Gastroesophageal sphincter (tissue), 4 donors: ENCODE measurements at places on chromosomes 12 and 14. TPM values are rescaled to one million over a fixed set of nuclear protein-coding genes. Genes with fewer than 3 reads are reported as not detected.

- no peak for ATAC-seq
These were observed 222.3 kb upstream of the NAV3 start for GRCh38 chr12:77608271-77608824.

DNA sequence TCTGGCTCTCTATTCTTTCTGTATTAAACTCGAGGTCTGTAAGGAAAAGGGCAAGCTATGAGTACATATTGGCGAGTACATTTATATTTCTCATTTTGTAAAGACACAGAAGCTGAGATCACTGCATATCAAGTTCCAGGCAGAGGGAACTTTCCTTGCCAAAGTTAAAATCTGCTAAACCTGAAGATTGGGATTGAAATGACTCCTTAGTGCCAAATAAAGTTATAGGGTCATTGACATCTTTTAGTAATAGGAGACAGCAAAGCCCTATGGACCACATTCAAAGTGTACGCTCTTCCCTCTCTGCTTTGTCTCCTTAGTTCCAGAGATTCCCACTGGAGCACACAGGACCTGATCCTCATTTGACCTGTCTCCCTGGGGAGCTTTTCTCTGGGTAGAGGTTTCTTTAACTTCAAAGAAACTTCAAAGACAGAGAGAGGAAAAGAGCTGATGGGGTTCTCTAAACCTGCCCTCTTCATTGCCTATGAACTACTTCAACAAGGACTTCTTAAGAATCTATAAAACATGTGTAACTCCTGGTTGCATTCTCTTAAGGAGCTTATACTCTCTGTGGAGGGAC lies 42.6 kb upstream of the PTPRR start:
- no peak for ATAC-seq

DNA sequence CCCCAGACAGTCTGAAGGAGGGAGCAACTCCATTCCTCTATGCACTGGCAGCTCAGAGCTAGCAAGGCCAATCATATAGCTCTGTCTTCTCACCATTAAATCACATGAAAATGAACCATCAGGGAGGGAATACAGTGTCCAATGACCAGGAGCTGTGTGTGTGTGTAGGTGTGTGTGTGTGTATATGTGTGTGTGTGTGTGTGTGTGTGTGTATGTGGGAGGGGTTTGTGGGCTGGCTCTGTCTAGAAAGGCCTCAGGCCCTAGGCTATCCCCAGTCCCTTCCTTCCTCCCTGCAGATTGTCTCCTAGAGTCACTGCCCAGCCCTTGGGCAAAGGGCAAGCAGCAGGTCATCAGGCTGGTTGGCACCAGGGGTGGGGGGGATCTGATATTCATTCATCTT lies 5.7 kb upstream of the SUSD6 start:
- ATAC-seq = no peak

DNA sequence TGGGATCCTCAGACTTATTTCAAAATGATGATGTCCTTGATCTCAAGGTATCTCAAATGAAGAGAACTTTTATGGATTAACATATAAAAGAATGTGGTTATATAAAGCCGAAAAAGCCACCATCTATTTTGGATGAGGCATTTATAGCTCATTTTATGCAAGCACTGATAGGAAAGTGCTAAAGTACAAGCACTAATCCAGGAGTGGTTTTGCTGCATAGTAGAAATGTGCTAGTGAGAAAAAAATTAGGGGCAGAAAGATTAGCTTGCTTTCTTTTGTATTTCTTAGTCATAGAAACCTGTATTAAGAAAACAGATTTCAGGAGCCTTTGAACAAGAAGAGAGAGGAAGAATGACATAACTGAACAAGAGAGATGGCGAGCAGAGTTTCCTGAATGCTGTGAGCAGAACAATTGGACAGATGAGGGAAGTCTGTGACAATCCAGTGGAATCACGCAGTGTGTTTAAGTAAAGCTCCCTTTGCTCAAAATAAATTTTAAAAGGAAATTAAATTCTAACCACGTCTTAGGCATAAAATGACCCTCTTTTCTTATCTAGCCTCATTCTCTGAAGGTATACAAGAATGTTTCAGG lies 238.2 kb upstream of the NOVA1 start:
- no peak for ATAC-seq

- no peak for ATAC-seq
These were observed 99.8 kb downstream of the DAD1 start for GRCh38 chr14:22489244-22489545.

DNA sequence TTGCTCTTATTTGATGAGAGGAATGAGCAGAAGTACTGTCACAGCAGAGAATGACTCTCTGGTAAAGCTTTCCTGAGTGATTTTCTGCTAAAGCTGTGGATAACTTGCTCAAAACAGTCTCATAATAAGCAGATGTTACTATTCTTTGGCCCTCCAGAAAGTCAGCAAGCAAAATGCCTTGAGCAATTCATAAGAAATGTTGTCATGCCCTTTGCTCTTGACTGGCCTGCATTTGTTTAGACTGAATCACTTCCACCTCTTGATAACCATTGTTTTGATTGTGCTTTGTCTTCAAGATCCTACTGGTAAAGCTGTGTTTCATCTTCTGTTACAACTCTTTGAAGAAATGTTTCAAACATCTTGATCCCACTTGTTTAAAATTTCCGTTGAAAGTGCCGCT lies 457.9 kb upstream of the FOXG1 start:
- ATAC-seq = no peak

DNA sequence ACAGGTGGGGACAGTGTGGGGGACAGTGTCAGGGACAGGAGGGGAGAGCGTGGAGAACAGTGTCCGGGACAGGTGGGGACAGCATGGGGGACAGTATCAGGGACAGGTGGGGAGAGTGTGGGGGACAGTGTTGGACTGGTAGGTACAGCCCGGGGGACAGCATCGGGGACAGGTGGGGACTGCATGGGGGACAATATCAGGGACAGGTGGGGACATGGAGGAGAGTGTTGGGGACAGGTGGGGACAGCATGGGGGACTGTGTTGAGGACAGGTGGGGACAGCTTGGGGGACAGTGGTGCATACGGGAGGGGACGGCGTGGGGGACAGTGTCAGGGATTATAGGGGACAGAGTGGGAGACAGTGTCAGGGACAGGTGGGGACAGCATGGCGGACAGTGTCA lies 212.3 kb downstream of the TMEM121 start:
- ATAC-seq = no peak

DNA sequence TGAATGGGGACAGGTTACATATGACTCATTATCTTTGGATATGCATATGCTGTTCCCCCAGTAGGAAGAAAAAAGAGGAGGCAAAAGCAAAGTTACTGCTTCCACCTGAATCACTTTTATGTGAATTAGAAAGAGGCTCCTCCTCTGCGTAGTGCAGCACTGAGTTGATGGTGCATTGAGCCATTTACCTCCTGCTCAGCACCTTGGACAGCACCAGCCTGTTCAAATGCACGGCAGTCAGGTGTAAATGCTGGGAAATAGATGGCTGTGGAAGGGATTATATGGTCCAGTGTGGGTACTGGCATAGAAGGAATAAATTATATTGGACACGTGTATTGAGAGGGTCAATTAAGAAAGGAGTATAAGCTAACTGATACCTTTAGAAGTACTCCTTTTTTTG lies 541.9 kb upstream of the SEL1L start:
- ATAC-seq = no peak

DNA sequence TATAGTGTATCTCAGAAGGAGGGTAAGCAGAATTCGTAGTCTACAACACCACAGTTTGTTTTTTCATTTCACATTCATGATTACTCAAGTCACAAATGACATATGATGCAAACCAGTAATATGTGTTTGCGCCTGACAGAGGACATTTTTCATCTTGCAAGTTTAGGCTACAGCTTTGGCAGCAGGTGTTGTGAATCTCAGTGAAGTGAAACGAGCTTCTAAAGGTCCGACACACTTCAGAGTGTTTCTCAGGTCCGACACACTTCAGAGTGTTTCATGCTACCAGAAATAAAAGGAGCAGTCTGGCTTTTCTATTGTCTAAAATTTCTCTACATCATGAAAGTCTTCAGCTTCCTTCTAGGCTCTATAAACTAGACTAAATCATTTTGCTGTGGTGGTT lies 22.7 kb downstream of the CLEC14A start:
- no peak for ATAC-seq

DNA sequence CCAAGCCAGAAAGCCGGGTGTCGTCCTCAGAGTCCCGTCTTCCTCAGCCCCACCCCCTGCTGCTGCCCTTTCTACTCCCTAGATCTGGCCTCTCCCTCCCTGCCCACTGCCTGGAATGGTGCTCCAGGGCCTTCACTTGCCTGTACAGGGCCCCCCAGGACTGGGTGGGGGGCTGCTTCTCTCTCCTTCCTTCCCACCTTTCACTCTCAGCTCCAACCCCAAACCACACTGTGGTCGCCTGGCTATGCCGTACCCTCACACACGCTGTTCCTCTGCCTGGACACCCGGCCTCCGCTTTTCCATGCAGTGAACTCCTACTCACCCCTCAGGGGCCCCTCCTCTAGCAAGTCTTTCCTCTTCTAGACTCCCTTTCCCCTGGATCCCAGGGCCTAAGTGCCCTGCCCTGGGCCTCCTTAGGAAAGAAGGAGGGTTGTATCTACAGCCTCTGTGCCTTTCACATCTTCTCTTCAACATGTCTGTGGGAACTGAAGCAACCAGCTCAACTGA lies 25.5 kb upstream of the DIO3 start:
- ATAC-seq = no peak

DNA sequence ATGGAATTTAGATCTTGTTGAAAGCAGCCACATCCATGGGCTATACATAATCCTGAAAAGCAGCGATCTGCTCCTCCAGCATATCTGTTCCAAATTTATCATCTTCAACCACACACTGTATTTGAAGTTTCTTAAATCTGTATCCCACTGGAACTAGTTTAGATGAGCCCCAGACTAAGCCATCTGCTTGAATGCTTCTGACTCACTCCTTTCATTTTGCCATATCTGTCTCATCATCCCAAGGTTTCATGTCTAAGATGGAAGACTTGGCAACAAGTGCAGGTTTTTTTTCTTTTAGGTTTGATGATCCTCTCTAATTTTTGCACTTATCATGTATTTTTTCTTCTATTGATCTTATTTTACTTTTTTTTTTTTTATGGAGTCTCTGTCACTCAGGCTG lies 54.4 kb upstream of the TMEM263 start:
- no peak for ATAC-seq

GRCh38 chr14:74299061-74299545 lies 3.6 kb downstream of the ABCD4 start:
- no peak for ATAC-seq

DNA sequence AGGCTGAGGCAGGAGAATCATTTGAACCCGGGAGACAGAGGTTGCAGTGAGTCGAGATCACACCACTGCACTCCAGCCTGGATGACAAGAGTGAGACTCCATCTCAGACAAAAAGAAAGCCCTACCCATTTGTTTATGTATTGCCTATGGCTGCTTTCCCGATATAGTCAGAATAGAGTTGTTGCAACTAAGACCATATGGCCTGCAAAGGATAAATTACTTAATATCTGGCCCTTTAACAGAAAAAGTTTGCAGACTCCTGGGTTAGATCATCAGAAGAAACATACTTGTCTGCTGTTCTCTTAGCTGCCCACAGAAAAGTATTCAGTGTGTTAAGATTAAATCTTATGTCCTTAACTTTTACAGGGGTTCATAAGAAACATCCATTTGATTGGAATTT lies 122.4 kb upstream of the VASH1 start:
- ATAC-seq = no peak

GRCh38 chr12:130398100-130398848 lies 60.6 kb downstream of the PIWIL1 start:
- no peak for ATAC-seq

GRCh38 chr14:63940387-63940786 lies 87.6 kb downstream of the SYNE2 start:
- ATAC-seq = no peak

DNA sequence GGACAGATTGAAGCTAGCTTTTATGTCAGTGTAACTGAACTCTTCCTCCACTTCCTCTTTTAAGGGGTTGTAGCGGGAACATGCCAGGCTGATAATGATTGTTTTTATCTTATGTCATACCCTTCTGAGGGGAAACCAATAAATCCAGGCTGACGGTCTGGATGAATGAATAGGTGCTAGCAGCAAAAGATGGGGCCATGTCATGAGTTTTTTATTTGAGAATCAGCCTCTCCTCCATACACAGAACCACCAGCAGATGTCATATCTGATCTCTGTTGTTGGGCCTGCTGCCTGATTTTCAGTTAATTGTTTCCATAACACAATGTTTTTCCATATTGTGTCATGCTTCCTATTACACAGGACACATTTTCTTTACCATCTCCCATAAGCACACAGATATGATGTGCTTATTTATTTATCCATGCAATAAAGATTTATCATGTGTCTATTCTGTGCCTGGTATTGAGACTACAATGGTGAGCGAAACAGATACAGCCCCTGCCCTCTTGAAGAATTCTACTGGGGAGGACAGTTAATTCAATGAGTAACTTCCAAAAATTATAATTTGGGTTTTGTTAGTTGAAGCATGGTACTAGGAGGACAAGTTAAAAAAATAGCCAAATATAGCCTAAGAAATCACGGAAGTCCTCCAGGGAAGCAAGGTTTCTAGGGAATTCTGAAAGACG lies 33.6 kb upstream of the CRY1 start:
- no peak for ATAC-seq

- ATAC-seq = no peak
These were observed 208.6 kb upstream of the PLXNC1 start for GRCh38 chr12:93939641-93940325.

DNA sequence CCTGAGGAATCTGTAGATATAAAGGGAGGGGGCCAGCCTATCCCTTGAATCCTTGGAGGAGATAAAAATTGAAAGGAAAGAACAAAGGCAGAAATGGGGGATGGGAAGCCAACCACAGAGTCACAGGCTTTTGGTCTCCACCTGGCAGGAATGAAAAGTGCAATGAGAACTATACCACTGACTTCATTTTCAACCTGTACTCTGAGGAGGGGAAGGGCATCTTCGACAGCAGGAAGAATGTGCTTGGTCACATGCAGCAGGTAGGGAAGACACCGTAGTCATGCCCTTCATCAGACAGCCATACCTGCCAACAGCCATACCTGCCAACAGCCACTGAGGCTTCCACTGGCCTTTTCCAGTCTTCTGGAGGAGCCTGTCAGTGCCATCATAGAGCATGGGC lies 13.4 kb downstream of the ASB8 start:
- ATAC-seq = no peak

Gene TMEM121
- 6.7 TPM for total RNA-seq

Gene CD27
- total RNA-seq = not detected

Gene NOXRED1
- not detected for total RNA-seq

Gene SLC25A3
- total RNA-seq = 602 TPM

Gene CLEC9A
- not detected for total RNA-seq
